Hematopoietic multipotent progenitor cell treated with erythropoietin and hydrocortisone succinate and interleukin-3 and kit ligand, for 6 days (in vitro differentiated cells): ENCODE measurements at places on chromosomes 7 and 10.

DNA sequence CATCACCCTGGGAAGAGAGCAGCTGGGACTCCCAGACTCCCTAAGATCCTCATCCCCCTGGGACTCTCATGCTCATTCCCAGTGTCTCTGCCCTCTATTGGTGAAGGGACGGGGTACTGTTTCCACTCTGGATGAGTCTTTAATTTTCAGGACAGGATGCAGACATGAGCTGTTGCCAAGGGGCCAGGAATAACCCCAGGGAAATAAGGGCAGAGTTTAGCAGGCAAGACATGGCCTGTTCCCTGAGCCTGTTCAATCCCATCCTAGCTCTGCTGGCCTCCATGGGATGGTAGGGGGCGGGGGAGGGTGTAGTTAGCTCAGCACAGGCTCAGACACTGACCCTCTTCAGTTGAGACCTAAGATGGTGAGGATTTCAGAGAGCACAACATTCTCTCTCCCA, 14.0 kb downstream of the C10orf105 start:
- no peak for DNase-seq

- DNase-seq, result no peak
Observed at GRCh38 chr7:112500619-112501018, 19.8 kb downstream of the LSMEM1 start.

- DNase-seq, result peak; percentile 97
Observed at GRCh38 chr10:79093658-79094411, 25.1 kb downstream of the ZMIZ1 start.

DNA sequence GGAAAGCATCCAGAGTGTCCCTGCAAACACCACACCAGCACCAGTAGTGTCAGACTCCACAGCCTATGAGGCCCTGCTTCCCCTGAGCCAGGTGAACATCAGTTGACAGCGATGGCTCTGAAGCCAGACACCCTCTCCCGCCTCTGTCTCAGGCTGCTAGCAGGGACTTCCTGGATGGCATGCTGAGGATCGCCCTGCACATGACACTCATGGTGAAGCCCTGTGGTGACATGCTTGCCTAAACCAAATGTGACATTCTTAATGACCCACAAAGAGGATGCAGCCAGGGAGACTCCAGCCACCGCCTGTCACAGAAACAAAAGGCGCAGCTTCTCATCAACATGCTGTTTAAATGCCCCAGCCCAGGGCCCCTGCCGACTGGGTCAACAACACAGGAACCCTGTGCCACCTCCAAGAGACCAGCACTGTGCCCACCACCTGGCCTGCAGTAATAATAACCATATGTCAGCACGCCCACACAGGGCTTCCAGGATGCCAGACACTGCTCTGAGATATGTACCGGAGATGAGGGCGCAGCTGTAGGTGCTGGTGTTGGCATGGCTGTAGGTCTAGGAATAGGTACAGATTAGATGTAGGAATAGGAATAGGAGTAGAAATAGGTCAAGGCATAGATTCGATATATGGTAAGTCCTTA, 81.3 kb downstream of the GRID1 start:
- no peak for DNase-seq

GRCh38 chr7:26413007-26413691, 121.5 kb downstream of the SNX10 start:
- no peak for DNase-seq

DNA sequence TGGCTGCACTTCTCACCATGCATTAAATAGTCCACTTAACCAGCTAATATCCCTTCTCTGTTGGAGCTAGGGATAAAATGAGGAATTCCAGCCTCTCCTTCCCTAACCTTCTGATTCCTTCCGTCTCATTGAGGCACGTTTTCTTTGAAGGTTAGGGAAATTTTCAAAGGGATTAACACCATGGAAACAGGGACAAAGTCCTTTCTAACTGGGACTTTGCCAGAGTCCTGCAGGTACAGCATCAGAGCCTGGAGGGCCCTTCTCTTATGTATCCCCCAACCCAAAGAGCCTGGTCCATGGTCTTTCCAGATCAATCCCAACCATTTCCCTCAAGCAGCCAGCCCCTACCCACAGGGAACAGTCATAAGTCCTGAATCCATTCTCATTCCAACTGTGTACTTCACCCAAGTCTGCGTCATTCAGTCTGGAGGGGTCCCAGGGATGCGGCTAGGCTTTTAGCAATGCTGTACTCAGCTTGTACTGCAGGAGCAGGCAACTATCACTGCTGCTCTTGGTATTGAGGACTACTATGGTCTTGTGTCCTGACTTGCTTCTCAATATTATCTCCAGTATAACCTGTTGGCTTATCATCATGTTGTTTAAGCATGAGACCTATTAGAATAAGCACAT, 34.6 kb upstream of the CROT start:
- DNase-seq, result no peak

GRCh38 chr10:13955409-13956068, 368.8 kb downstream of the PRPF18 start:
- no peak for DNase-seq

GRCh38 chr7:35680403-35681013, 14.4 kb downstream of the HERPUD2 start:
- DNase-seq, result no peak

GRCh38 chr7:37198906-37199485, 249.7 kb downstream of the ELMO1 start:
- peak; percentile 91 for DNase-seq

GRCh38 chr10:123096452-123096851, 39.3 kb upstream of the HMX3 start:
- no peak for DNase-seq

GRCh38 chr10:59991661-59992060, 85.3 kb upstream of the CCDC6 start:
- DNase-seq, result peak; percentile 80

DNA sequence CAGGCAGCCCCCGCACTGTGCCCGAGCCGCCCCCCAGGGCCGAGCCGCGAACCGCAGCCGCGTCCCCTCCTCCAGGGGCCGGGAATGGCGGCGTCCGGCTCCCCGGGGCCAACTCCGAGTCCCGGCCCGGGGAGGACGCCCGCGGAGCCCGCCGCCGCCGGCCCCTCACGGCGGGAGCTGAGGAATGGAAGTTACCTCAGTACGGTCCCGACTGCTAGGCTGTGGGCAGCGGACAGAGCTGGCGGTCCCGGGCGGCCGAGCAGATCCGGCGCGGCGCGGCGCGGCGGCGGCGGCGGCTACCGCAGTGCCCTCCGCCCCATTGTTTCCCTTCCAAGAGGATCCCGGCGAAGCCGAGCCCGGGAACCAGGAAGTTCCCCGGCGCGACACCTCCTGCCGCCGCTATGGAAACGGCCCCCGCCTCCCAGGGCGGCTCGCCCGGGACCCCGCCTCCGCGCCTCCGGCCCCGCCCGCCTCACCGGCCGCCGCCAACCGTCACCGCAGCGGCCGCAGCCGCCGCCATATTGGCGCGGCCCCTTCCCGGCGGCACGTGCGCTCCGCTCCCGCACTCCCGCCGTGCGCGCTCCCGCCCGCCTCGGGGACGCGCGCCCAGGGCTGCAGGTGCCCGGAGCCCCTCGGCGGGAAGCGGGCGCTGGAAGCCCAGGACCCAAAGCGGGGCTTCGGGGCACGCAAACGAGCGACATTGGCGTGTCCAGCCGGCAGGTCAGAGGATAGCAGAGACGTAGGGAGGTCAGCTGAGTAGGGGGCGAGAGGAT, at the start of gene USP6NL:
Gene USP6NL (minus strand): TSS at position 403 of the 773 bp plus-strand sequence. CDS start 14,016 bp downstream, outside the sequence.
- peak; percentile 88 for DNase-seq

DNA sequence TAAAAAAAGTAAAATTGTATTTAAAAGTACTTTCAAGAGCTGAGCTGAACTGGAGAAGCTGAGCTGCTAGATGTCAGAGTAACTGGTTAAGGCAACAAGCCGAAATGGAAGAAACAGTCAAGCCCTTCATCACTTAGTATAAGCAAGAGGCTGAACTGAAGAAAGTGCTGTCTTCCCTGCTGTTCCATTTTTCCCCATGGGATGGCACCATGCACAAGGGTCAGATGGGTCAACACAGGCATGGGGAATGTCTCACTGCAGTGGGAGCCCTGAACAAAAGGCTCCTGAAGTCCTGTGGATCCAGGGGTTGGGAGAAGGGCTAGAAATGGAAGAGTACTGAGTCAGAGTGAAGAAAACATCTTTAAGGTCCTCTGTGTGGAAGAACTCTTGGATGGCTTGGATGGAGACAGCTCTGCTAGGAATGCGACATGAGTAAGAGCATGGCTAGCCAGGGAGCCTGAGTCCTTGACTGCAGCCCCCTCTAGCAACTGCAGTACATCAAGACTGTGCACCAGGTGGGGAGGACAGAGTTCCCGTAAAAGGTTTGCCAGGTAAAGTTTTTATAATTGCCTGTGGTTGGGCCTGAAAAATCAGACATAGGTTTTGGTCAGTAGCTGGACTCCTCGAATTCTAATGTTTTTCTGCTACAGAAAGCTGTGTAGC, 348.3 kb downstream of the GPR158 start:
- DNase-seq, result no peak

- no peak for DNase-seq
Observed at GRCh38 chr7:157444843-157445135, 108.0 kb downstream of the DNAJB6 start.

DNA sequence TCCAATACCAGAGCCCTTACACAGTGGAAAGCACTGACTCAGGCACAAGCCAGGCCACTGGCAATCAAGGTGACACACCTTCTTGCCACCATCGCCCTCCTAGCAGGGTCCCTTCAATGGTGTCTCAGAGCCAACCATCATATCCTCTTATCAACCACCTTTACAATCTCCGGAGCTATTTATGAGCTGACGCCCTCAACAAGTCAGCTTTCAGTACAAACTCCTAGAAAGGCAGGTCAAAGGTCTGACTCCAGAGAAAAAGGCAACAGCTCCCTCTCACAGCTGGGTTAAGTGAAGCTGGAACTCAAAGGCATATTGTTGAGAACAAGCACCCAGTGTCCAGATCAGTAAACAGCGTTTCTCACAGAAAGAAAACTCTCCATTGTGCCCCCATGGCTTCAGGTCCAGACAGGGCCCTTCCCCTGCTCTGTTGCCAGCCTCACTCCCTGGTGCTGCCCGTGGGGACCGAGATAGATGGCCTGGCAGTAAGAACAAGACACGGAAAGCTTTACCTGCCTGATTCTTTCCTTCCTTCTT, 2.4 kb downstream of the ZNF3 start:
- no peak for DNase-seq

DNA sequence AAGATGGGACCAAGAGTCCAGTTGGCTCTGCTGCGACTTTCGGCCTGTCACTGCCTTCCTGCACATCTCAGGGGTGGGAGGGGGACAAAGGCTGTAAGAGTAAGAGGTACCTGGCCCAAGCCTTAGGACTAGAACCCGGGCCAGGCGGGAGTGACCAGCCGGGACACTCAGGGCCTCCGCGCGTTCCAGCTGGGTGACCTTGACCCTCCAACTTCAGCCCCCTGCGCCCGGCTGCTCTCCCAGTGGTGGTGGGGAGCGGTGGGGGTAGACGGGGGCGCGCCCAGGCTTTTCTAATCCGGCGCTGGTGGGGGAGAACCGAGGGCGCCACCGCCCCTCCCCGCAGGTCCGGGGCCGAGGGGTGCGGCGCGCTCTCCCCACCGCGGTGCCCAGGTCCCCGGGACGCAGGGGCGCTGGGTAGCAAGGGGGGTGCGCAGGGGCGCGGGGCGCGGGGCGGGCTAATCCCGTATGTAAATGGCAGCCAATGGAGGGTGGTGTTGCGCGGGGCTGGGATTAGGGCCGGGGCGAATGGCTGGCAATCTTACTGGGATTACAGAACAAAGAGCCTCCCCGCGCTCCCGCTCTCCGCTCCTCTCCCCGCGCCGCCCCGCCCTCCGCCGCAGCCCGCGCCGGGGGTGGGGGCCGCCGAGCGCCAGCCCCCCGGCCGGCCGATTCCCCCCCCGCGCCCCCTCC, at the start of gene GTF2IRD1:
Gene GTF2IRD1 (plus strand): TSS at position 585 of the 690 bp plus-strand sequence. CDS start 54,175 bp downstream, outside the sequence.
- peak; percentile 73 for DNase-seq

DNA sequence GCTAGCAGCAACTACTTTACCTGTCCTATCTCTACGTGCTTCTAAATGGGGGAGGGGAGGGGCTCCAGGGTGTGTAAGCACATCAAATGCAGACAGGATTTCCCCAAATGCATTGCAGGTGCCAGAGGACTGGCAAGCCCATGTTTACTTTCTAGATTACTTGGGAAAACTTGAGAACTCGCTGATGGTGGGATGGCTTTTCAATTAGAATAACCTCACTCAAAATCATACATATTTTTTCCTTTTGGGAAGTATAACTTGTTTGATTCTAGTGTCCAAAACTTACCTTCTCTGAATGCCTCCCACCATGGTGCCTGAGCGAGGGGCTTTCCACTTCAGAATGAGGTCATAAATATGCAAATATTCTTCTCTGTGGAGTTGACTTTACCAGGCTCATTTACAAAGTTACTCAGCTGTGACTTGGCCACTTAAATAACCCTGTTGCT, 191.3 kb upstream of the RHOBTB1 start:
- no peak for DNase-seq

- DNase-seq, result peak; percentile 58
Observed at GRCh38 chr10:78937800-78938694, 130.7 kb upstream of the ZMIZ1 start.

GRCh38 chr10:18312374-18313139, 172.3 kb downstream of the CACNB2 start:
- DNase-seq, result peak; percentile 73

DNA sequence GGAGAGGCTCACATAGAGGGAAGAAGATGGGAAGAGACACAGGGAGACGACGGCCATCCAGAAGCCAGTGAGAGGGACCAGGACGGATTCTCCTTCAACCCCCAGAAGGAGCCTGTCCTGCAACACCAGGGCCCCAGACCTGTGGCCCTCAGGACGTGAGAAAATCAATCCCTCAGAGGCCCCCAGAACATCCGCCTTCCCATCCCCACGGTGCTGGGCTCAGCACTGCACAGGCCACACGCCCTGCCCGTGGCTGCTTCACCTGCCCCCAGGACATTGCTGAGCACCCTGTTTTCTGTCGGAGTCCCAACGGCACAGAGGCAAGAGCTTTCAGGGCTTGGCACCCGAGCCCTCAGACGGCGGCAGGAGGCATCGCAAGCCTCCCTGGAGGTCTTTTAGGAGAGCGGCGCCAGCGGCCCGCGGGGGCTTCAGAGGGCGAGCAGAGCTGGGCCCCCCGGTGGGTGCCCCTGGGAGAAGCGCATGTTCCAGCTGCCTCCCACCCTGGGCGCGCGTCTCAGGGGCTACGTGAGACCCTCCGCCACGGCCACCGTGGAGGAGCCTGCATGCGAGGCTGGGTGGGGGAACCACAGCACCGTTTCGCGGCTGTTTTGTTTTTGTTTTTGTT, 42.8 kb downstream of the PDGFA start:
- no peak for DNase-seq

DNA sequence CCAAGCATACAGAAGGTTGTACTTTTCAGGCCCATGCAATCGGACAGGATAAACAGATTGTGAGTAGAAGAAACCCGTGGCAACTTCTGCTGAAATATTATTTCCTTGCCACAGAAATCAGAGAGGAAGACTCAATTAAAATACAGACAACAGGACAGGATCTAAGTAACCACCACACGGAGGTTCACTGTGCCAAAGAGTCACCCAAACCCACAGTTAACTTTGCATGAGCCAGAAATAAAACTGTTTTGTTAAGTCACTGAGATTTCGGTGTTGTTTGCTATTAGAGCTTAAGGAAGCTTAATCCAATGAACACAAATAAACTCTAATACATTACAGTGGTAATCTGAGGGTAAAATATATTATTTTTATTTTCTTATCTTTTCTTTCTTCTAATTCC, 14.0 kb downstream of the PNPLA8 start:
- no peak for DNase-seq
